ENCODE measurements at places on chromosomes 7 and 10.

GRCh38 chr10:130936851-130937250 lies 374.7 kb downstream of the TCERG1L start:
- DNase-seq: no peak

- no peak for DNase-seq
Observed at GRCh38 chr7:134613623-134614347, 32.9 kb upstream of the BPGM start.

GRCh38 chr10:84945791-84946190 lies 617.4 kb downstream of the CCSER2 start:
- peak; percentile 48 for DNase-seq

DNA sequence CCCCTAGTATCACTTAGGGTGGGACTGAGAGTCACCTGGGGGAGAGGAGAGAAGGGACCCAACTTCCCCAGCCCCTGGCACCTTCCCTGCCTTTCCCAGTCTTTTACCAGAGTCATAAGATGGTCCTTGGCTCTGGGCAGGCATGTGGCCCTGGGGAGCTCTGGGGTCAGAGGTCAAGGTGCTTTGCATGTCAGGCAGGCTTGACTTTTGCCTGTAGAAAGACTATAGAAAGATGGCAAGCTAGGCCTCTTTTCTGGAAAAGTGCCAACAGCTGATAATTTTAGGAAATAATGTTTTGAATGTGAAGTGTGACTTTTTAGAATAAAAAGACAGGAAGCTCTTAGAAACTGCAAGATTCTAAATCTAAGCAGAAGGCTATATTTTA lies 67.5 kb downstream of the MKI67 start:
- no peak for DNase-seq

DNA sequence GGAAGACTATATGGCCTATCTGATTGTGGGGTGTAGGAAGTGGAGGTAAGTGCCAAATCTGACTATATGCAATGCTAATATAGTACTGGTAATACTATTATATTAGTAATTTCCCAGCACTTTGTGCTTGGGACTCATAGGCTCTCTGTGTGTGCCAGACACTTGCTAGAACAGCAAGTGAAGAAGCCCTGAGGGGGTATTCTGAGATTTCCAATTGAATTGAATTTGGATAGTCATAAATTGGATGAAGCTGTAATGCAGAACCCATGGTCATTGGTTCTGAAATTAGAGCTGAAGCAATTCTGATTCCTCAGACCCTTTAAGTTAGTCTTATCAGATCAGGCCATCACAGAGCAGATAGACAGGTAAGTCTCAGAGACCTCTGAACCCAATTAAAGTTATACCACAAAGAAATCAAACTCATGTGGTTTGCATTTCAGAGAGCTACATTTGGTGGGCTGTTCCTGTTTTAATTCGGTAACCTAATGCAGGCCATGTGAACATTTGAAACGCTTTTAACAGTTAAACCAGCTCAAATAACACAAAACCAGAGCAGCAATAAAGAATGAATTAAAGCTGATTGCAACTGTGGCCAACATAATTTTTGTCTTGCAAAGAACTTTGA lies 179.5 kb downstream of the CREB5 start:
- no peak for DNase-seq

DNA sequence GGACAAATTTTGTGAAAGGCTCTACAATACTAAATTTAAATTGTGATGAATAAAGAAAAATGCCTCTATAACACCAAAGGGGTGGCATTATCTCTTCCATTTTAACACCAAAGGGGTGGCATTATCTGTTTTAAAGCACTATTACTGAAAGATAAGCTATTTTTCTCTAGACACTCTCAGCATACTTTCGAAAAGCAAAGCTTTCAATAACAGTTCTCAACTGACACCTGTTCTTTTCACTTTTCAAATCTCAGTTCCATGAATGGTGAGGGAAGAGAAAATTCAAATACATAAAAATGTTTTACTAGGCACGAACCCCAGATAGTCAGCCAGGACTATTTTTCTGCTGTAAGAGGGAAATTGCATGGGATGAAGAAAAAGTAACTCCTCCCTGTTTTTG lies 103.8 kb downstream of the CPEB3 start:
- no peak for DNase-seq

GRCh38 chr10:33459602-33460001 lies 125.1 kb upstream of the NRP1 start:
- no peak for DNase-seq

GRCh38 chr7:22586786-22587140 lies 86.8 kb upstream of the STEAP1B start:
- no peak for DNase-seq

DNA sequence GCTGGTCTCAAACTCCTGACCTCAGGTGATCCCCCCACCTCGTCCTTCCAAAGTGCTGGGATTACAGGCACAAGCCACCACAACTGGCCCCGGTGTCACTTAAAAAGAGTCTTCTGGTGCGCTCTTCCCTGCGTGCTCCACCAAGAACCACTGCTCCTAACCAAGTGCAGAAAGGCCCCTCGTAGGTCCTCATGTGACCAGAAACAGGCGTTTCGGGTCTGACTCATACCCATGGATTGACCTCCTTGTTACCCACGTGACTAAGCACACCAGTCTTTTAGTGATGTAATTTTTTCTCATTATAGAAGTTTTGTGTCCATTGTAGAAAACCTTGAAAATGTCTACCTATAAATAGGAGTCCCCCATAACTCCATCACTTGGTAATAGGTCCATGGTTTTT lies 13.9 kb downstream of the FKBP6 start:
- DNase-seq: no peak

DNA sequence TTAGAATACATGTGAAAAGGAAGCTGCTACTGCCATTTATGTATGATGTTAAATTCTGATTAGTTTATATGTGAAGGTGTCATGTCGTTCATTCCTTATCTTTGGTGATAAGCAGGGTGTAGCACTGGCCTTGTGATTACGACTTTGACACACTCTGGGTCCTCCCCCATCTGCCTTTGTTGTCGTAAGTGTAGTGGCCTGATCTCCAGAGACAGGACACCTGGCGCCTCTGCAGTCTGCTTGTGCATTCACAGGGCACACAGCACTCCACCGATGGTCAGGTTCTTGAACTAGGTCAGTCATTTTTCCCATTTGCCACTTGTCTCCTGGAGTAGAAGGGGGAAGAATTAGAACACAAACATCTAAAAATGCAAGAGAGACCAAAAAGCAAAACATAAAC lies 186.0 kb downstream of the PRKCQ start:
- DNase-seq: no peak

DNA sequence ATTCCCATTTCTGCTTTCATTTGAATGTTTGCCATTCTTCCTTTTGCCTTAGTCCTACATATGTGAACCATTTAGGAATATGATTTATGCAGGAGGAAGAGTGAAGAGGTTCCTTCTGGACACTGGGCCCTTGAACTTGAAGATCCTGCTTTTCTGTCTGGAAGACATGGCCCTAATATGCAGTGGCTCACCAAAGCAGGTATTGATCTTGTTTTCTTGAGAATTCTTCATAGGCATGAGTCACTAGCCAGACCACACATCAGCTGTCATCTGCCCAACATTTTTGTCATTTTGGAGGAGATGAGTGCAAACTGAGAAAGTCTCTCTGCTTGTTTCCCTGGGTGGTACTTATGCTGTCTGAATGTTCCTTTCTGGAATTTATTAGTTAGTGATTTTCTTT lies 382.6 kb downstream of the LRMDA start:
- no peak for DNase-seq

DNA sequence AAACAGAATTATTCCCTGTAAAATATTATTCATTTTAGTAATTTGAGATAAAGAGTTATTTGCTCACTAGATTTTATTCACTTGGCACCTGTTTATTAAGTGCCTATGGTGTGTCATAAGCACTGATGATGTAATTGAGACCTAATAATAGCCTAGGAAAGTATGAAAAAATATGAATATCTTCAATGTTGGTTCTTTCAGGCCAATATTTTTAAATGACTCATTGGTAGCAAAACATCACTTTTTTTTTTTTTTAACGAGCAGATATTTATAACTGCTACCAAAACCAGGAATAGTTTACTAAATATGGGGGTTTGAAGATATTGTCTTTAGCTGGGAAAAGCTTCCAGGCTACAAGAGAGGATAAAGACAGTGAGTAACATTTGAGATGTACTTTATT lies 228.0 kb downstream of the PRKG1 start:
- no peak for DNase-seq

- no peak for DNase-seq
Observed at GRCh38 chr7:20116869-20117268, 100.3 kb downstream of the MACC1 start.

Data from NCI-H1694 treated with DMSO at 0.1 percent for 48 hours (cell line).